CD4-positive, alpha-beta T cell treated with Interleukin-17A for 4 hours (primary cell): ENCODE measurements at places on chromosomes 1 and 21.
A peak's percentile ranks its signal among the peaks of the same experiment; 100 is the strongest.

DNA sequence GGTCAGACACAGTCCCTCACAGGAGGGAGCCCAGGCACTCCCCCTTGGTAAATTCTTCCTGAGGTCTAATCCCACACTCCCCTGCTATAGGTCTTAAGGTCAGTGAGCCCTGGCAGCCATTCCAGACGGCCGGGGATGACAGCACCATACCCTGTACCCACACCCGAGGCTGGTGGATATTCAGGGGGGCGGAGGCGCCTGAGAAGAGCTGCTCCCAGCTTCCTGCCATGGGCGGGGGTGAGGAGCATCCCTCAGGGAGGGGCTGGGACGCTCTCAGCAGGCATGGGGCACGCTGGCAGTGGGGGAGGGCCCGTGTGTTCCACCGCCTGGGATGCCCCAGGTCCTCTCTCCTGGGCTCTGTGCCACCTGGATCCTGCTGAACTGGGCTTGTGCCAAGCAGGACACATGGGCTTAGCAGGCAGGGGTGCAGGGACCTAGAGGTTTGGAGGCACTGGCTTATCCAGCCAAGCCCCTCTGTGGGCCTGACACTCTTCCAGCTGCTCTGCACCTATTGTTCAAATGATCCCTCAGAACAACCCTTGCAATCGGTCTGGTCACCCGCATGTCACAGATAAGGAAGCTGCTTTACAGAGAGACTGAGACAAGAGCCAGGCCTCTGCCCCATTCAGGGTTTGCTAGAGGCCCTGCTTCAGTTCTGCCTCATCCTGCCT lies 5.7 kb upstream of the ADGRB2 start:
- DNase-seq: no peak

DNA sequence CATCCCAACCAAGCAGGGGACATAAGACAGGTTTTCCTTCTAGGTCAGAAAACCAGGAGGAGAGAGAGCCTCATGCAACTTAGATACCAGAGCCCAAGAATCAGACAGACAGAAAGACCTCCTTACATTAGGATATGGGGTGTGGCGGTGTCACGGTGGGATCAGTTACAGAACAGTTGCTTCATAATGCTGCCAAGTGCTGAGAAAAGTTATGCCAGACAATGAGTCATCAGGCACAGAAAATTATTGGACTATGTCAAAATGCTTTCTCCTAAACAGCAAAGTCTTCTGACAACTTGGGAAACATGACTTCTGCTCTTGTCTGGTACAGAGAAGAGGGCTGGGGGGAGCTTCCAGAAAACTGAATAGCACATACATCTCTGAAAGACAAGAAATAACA lies 1120.2 kb upstream of the TMPRSS15 start:
- DNase-seq: no peak

GRCh38 chr21:38766987-38767722 lies 38.6 kb upstream of the ETS2 start:
- peak; percentile 61 for DNase-seq

- no peak for DNase-seq
Measured at GRCh38 chr21:37921091-37921490, 4.8 kb upstream of the KCNJ6 start.

DNA sequence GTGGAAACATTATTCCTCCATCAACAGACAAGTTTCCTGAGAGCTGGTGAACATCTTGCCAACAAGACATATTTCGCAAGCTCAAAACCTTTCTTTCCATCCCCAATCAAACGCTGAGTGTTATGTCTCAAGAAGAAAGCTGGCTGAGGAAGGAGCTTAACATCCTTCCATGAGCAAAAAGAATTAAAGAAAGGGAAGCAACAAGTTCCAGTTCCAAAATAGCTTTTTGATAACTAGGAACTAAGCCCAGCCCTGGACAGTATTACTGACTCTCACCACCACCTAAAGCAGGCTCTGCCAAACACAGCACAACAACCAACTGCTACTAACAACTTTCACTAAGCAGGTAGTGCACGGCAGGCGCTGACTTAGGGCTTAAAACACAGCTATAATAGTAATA lies 50.2 kb downstream of the CAPZB start:
- no peak for DNase-seq

DNA sequence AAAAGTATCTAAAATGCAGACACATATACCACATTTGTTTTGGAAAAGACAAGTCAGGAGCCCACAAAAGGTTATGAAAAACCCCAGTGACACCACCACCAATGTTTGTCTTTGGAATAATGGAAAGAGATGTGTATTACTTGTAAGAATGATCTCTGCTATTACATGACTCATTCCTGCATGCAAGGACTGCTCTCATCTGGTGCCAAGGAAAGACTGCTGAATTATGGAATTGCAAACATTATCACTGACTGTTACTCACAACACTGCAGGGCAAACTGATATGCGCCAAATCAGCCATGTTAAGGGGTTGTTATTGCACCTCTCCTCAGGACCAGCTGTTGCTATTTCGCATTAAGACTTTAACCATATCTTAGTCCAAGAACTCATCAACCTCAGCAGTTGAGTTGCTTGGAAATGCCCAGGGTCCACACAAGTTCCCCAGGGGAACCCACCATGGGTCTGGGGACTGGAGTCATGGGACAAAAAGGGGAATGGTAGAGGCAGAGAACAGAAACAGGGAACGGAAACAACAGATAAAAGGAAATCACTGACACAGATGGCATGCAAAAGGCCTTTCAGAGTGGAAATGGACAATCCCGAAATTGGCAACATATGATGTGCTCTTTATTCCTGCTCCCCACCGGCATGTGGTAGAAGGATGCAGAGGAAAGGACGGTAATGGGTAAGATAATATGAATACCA lies 34.4 kb downstream of the CAPZB start:
- DNase-seq: no peak

- no peak for DNase-seq
Measured at GRCh38 chr1:172382990-172383389, 37.5 kb upstream of the C1orf105 start.

GRCh38 chr1:232579958-232580941 lies 49.7 kb downstream of the SIPA1L2 start:
- DNase-seq: no peak

DNA sequence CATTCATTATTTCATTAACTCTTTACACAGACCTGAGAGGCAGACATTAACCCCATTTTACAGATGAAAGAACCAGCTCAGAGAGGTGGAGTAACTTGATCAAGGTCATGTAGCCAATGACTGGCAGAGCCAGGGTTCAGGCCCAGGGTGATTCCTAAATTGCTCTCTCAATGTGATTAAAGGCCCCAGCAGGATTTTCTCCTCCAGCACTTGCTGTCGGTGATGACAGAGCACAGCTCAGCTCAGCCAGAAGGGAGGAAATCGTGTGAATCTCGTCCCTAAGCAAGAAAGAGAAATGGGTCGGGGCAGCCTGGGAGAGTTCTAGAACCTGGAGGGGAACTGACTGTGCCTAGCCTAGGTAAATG lies 19.5 kb upstream of the RNF19B start:
- peak; percentile 9 for DNase-seq
